Bone marrow (tissue), 2 donors: ENCODE measurements at places on chromosomes 3 and 15.

GRCh38 chr3:101998256-101998926 is 149.1 kb downstream of the NFKBIZ start:
- DNase-seq: no peak

GRCh38 chr15:64905119-64905831 is 6.4 kb upstream of the ANKDD1A start:
- DNase-seq: peak; percentile 42

- no peak for DNase-seq
Observed at GRCh38 chr3:191070201-191070600, 128.8 kb upstream of the OSTN start.

- DNase-seq: no peak
Observed at GRCh38 chr15:90358124-90359033, 6.3 kb downstream of the ZNF774 start.

- no peak for DNase-seq
Observed at GRCh38 chr15:67184208-67184925, 70.1 kb downstream of the AAGAB start.

DNA sequence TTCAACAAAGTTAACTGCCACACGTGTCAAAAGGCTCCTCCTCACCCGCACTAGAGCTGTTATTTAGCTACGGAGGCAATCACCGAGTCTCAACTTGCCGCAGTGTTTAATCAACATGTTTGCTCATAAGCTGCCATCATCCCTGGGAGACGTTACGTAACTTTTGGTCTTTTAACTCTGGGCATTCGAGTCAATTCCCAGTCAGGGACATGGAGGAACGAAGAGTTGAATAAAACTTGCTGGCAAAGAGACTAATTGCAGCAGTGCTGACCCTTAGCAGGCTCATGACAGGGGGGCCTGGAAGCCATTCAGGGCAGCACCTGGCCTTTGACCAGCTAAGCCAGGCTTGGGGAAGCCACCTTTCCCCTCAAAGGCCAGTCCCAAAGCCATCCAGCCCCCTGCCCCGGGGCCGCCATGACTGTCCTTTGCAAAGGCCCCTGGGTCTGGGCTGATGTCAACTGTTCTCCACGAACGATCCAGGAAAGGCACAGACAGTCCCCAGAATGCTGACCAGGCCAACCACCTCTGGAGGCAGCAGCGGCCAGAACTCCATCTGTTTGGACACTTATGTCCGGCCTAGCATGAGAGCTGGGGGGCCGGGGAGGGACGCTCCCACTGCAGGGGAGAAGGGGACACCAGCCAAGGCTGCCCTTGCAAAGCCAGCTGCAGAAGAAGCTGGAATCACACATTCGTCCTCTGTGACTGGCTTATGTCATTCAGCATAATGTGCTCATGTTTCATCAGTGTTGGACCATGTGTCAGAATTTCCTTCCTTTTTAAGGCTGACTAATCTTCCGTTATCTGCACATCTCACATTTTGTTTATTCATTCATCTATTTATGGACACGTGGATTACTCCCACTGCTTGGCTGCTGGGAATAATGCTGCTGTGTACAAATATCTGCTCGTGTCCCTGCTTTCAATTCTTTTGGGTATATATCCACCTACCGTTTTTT is 43.7 kb downstream of the PCSK6 start:
- no peak for DNase-seq

GRCh38 chr3:175428466-175428865 is 569.3 kb downstream of the NAALADL2 start:
- DNase-seq: no peak

GRCh38 chr3:140597792-140598191 is 80.1 kb upstream of the TRIM42 start:
- no peak for DNase-seq

GRCh38 chr3:14801668-14802380 is 16.9 kb upstream of the FGD5 start:
- no peak for DNase-seq

GRCh38 chr3:50050361-50050760 is 38.4 kb upstream of the RBM5 start:
- no peak for DNase-seq

GRCh38 chr3:14467814-14468620 is 65.6 kb downstream of the SLC6A6 start:
- DNase-seq: peak; percentile 19

DNA sequence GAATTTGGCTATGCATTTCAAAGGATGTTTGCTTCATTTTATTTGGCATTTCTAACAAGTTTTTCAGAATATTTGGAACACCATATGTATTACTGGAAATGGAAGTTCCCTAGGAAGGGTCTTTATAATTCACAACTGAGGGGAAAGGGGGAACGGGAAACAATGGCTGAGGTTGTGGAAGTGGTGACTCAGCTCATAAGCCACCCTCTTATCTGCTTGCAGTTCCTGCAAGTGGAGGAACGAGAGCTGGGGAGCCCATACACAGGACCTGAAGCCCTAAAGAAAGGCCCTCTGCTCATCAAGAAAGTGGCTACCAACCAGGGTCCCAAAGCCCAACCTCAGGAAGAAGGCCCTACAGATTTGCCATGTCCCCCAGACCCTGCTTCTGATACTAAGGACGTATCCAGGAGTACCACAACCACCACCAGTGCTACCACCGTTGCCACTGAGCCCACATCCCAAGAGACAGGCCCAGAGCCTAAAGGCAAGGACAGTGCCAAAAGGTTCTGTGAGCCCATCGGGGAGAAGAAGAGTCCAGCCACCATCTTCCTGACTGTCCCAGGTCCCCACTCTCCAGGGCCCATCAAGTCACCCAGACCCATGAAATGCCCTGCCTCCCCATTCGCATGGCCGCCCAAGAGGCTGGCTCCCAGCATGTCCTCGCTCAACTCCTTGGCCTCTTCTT is 37.9 kb downstream of the ESYT3 start:
- DNase-seq: no peak

DNA sequence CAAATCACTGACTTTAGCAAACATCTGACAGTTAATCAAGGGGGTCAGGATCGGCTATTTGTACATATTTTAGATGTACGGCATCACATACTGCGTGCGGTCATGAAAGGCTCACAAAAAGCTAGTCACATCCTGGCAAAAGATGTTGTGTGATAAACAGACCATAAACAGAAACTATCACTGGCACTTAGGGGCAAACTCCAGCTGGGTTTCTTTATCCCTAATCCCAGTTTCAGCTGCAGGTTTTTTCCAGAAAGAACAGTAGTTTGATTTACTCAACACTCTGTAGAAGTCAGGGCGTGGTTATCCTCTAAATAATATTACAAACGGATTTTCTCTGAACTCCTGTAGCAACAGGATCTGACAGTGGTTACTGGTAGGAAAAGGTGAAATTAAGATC is 112.4 kb upstream of the BHLHE40 start:
- DNase-seq: no peak

GRCh38 chr3:101292027-101292426 is 28.3 kb downstream of the IMPG2 start:
- DNase-seq: no peak

- DNase-seq: no peak
Observed at GRCh38 chr3:173653781-173654180, 256.2 kb downstream of the NLGN1 start.

GRCh38 chr3:10223676-10224639 is 24.3 kb upstream of the TATDN2 start:
- no peak for DNase-seq

GRCh38 chr3:130488288-130488687 is 28.7 kb upstream of the COL6A6 start:
- no peak for DNase-seq

DNA sequence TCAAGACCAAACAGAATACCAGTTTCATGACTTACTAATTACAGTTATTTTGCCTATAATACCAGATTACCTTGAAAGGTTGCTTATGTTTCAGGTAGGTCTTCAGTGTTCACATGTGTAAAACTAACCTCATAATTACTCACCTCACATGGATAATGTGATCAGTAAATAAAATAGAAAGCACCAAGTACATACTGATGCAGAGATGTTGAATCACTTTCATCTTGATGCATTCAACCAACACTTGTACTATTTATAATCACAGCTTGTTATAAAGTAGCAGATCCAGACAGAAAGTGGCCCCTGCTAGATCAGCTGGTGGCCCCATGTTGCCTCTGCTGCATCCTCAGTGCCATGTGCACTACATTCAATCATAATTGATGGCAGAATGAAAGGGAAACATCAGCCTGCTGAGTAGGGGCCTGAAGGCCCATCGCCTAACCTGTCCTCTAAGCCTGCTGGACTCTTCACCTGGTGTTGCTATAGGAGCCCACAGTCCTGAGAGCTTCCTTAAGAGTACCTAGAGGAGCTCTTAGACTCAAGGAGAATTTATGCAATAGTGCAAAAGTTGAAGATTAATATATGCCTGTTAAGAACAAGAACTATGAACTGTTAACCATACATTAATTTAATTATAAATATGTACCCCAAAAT is 154.3 kb downstream of the PLCL2 start:
- DNase-seq: no peak

- DNase-seq: no peak
Observed at GRCh38 chr15:67089217-67090193, 24.1 kb downstream of the SMAD3 start.

- DNase-seq: no peak
Observed at GRCh38 chr3:133477487-133477886, 77.6 kb downstream of the BFSP2 start.

GRCh38 chr3:150721285-150722130 is 17.8 kb upstream of the ERICH6 start:
- no peak for DNase-seq

- no peak for DNase-seq
Observed at GRCh38 chr15:89087161-89087829, 961 bp upstream of the ABHD2 start.

DNA sequence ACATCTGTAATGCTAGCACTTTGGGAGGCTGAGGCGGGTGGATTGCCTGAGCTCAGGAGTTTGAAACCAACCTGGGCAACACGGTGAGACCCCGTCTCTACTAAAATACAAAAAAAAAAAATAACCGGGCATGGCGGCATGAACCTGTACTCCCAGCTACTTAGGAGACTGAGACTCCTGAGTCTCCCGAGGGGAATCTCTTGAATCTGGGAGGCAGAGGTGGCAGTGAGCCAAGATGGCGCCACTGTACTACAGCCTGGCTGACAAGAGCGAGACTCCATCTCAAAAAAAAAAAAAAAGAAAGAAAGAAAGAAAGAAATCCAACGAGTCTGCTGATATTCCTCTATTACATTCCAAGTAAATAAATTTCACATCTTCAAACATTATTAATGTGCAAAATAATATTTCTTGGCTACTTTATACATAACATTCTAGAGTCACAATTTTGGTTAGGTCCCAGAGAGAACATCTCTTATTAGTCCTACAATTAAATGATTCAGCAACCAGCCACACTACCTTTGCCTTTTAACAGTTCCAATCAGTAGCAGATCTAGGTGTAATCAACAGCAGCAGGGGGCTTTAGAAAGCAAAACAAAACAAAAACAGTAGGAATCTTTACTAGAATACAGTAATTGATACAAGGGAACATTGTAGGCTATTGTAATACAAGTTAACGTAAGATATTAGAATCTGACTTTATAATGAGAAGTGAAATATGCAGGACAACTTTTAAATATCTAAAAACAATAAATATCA is 195.8 kb downstream of the TBC1D5 start:
- no peak for DNase-seq

DNA sequence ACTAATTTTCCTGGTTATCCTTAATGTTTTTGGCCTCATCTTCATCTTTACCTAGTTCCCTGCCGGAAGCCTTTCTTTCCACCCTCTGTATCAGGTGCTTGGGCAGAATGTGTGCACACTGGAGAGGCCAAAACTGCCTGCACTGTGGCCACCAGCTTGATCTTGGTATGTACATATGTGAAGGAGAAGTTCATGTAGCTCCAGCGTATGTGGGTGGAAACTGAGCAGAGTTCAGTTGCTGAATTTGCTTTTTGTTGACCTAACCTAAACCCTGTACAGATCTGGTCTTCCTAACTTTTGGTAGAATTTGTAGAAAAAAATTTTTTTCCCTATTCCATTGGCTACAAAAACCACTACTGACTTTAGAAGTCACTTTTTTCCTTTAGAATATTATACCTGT is 65.9 kb upstream of the IGSF10 start:
- no peak for DNase-seq

GRCh38 chr3:12508291-12508700 is 24.0 kb downstream of the TSEN2 start:
- no peak for DNase-seq

DNA sequence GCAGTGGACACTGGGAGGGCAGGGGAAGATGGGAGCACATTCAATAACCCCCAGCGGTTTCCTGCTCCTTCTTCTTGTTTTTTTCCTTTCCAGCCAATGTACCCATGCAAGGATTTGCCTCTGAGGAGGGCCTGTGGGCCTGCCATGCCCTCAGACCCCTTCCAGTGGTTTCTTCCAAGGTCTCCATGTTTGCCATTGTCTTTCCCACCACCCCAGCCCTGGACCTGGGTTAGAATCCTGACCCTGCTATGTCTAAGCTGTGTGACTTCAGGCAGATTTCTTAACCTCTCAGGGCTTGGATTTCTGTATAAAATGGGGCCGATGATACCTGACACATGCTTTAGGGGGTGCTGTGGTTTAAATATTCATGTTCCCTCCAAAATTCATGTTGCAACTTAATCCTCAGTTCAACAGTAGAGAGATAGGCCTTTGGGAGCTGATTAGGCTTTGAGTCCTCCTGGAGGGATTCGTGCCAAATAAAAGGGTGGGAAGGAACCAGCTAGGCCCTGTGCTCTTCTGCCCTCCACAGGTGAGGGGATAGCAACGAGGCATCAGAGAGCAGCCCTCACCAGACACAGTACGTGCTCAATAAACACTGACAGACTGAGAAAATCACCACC is 46.3 kb upstream of the FLNB start:
- no peak for DNase-seq

DNA sequence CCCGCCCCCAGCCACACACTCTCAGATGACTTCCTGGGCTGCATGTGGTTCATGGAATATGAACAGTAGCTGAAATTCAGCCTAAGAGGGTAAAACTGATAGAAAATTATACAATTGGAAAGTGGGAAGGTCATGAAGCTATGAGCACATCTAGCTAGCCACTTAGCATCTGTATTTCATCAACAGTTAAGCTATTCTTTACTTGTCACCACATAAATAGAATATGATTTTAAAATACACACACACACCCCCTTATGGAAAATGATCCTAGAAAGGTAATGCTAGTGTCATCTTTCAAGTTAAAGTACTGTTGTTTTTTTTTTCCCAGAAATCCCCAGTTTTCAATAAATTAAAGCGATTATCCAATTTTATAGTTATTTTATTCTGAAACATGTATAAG is 3.6 kb downstream of the MAP4 start:
- DNase-seq: no peak

DNA sequence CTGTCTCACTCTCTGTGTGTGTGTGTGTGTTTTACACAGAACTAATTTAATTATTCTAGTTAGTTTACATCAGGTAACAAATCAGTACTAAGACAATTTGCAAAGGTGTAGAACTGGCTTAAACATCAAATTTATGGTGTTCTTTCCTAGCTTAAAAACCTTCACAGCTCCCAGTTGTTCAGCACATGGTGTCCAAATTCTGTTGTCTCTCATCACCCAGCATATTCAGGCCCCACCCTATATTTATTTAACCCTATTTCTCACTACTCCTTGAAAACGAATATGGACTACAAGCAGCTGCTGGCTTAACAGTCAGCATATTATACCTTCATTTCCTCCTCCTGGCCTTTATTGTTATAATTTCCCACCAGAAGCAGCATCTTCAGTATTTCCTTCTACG is 1.2 kb downstream of the IL20RB start:
- no peak for DNase-seq
